ENCODE measurements at places on chromosomes 16 and 17.
A peak's percentile ranks its signal among the peaks of the same experiment; 100 is the strongest.

- DNase-seq = no peak
Measured at GRCh38 chr16:85124636-85125346, 12.5 kb upstream of the CIBAR2 start.

DNA sequence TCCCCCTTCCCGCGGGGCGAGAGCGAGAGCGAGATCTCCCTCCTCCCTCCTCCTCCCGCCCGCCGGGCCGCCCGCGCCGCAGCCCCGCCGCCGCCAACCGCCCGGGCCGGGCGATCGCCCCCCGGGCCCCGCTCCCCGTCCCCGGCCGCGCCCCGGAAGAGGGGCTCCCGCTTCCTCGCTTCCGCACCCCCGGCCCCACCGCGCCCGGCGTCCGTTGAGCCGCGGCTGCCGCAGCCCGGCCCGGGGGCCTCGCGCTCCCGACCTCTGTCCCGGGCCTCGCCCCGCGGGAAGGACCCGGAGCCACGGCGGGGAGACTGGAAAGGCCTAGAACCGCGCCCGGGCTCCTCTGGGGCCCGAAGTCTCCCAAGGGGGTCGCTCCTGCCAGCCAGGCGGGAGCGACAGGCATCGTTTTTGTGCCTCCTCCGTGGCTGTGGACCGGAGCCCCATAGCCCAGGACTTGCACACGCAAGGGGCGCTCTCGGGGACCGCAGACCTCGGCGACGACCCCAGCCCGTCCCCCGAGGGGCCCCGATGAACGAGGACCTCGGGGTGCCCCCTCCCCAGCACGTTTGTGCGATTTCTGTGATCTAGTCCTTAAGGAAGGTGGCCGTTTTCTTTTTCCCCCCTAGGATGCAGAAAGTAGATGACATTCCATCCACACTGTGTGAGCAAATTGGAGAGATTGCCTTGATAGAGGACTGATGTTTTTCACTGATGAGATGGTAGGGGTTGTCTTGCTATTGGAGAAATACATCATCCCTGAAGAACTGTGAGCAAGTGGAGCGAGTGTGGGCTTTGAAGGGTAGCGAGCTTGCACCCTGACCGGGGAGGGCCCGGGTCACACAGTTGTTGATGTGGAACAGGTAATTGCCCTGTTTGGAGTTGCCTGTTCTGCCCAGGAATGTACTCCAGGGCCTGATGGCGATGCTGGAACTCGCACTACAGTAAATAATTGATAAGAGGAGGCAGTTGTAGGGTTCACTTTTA lies 611 bp downstream of the BANP start:
- DNase-seq = peak; percentile 24

DNA sequence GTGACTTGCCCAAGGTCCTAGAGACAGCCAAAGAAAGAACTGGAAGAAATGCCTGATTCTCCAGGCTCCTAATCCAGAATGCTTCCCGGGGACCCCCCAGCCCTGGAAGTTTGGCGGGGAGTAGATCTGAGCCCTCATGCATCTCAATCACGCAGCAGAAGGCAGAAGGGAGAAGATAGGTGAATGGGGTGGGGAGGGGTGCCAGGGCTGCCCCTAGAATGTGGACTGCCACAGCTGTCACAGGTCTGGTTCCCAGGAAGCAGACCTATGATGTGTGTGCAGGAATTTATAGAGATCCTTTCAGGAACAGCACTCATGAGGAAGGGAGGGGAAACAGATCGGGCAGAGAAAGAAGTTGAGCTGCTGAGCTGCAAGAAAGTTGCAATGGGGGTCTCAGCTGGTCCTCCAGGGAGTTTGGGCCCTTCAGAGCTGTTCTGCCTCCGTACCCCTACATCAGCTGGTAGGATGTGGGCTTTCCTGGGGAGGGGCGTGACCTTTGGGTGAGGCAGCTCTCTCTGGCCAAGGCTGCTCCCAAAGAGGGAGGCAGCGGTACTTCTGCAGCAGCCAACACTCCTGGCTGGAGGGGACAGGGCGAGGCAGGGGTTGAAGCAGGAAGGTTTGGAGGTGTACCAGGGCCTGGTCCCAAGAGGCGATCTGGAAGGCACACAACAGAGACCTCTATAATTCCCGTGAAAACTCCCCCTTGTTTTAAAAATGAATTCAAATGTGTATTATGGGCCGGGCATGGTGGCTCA lies 43.4 kb downstream of the DNAH9 start:
- no peak for DNase-seq

DNA sequence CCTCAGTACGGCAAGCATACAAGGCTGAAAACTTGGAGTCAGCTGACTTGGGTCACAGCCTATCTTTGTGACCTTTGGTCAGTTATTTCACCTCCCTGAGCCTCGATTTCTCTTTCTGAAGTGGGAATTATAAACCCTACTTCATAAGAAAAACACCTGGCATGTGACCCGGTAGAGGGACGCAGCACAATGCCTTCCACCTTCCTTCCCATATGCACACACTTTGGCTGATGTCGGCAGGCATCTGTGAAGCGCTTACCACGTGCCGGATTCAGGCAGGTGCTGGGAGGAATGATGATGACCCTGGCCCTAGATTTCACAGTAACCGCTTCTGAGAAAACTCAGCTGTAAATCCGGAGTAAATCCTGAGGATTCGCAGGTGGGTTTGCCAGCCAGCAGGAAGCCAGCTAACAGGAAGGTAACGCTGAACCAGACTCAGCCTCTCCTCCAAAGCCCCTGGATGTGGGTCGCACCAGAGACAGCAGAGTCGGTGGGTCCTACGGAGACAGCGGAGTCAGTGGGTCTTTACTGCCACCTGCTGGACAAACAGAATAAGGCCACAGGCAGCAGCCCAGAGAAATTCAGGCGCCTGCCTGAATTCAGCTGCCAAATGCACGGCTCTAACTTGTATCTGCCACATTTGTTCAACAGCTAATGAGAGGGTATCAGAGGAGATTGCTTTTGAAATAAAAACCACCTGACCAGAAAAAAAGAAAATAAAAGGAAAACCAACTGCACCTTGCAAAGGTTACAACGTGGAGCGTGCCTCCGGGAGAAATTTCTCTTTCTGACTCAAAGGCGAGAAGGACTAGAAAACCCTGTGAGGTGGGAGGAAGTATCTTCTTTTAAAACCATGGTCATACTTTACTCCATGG lies 16.6 kb downstream of the COPRS start:
- peak; percentile 80 for DNase-seq

Measured in EH (cell line).